ENCODE measurements at places on chromosomes 1 and 21. TPM values are rescaled to one million over a fixed set of nuclear protein-coding genes. Genes with fewer than 3 reads are reported as not detected.

DNA sequence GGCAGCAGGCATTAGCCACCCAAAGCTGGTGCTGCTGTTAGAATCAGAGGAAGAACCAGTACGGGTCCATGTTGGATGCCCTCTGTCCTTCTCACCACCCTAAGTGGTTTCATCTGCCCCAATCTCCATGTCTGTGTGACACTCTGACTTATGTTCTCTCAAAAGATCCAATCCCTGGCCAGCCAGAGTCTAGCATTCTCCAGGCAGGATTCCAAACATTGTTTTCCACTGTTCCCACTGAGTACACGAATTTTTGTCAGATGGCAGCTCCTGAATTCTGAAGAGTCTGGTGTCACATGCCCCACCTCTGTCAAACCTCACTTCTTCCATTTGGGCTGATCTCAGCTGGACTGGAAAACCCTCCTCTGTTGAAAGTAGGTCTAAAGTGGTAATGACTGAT lies 166.0 kb downstream of the DISC1 start:
- H3K36me3 ChIP-seq: no peaks in the 10 kb centered on the region
- no peaks in the 10 kb centered on the region for H3K4me1 ChIP-seq
- H3K27me3 ChIP-seq: no peaks in the 10 kb centered on the region
- no peak overlapping the region for H3K27ac ChIP-seq
- no peak for DNase-seq

- no peaks in the 10 kb centered on the region for H3K36me3 ChIP-seq
- no peak overlapping the region for H3K27ac ChIP-seq
- DNase-seq: no peak
- no peaks in the 10 kb centered on the region for H3K4me1 ChIP-seq
These were observed 63.4 kb upstream of the PDE4B start for GRCh38 chr1:65729259-65729658.

ZNF683 gene
- not detected for total RNA-seq

GRCh38 chr1:209086486-209087192 lies 496.9 kb upstream of the CAMK1G start:
- no peaks in the 10 kb centered on the region for H3K36me3 ChIP-seq
- no peaks in the 10 kb centered on the region for H3K4me1 ChIP-seq
- H3K27ac ChIP-seq: no peak overlapping the region
- H3K27me3 ChIP-seq: no peaks in the 10 kb centered on the region
- no peak for DNase-seq

DNA sequence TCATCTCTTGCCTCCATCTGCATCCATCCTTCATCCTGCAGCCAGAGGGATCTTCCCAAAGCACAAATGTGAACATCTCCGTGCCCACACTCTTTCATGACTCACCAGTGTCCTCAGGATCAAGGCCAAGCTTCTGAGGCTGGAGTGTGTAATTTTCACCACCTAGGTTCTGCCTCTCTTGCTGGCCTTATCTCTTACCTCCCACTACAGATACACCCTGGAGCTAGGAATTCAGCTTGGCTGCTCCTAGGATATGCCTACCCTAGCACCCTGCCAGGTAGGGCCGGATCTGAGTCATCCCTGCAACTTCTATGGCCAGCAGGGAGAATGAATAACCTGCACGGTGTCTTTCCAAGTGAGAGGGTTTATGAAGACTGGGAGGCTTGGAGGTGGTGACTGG lies 208.7 kb upstream of the CSF3R start:
- DNase-seq: no peak
- no peaks in the 10 kb centered on the region for H3K36me3 ChIP-seq
- H3K27ac ChIP-seq: no peak overlapping the region
- no peaks in the 10 kb centered on the region for H3K27me3 ChIP-seq

DNA sequence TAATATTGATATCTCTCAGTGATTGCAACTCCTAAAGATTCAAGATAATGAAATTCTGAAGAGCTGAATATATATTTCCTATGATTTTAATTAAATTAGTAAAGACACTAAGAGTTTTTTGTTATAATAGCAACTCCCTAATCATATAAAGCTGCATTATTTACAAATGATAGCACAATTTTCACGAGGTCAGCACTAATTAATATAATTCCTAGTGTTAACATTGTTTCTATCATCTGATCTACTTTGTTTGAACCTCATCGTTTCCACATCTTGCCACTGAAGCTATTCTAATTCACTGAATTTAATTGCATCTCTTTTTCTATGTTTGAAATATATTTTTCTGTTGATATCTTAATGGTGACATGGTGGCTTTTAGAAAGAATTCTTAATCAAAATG lies 279.1 kb upstream of the ADGRL4 start:
- H3K27ac ChIP-seq: no peak overlapping the region
- no peaks in the 10 kb centered on the region for H3K36me3 ChIP-seq

PLA2G2C gene
- not detected for total RNA-seq

DNA sequence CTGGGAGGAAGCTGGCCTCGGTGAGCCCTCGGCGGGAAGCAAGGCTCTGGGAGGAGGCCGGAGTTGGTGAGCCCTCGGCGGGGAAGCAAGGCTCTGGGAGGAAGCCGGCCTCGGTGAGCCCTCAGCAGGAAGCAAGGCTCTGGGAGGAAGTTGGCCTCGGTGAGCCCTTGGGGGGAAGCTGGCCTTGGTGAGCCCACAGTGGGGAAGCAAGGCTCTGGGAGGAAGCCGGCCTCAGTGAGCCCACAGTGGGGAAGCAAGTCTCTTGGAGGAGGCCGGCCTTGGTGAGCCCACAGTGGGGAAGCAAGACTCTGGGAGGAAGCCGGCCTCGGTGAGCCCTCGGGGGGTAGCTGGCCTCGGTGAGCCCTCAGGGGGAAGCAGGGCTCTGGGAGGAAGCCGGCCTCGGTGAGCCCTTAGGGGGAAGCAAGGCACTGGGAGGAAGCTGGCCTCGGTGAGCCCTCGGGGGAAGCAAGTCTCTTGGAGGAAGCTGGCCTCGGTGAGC lies 36.0 kb downstream of the KRTAP10-1 start:
- no peak for DNase-seq
- no peaks in the 10 kb centered on the region for H3K4me1 ChIP-seq
- H3K27me3 ChIP-seq: peaks cover 51% of the 10 kb centered on the region
- no peak overlapping the region for H3K27ac ChIP-seq
- no peak overlapping the region for H3K4me3 ChIP-seq
- H3K36me3 ChIP-seq: no peaks in the 10 kb centered on the region

LAMB3 gene
- total RNA-seq: 1.3 TPM

- no peaks in the 10 kb centered on the region for H3K4me1 ChIP-seq
- no peak for DNase-seq
- H3K27ac ChIP-seq: no peak overlapping the region
- H3K27me3 ChIP-seq: no peaks in the 10 kb centered on the region
These were observed 665.5 kb downstream of the USP25 start for GRCh38 chr21:16395285-16395684.

BGLAP gene
- not detected for total RNA-seq

DNA sequence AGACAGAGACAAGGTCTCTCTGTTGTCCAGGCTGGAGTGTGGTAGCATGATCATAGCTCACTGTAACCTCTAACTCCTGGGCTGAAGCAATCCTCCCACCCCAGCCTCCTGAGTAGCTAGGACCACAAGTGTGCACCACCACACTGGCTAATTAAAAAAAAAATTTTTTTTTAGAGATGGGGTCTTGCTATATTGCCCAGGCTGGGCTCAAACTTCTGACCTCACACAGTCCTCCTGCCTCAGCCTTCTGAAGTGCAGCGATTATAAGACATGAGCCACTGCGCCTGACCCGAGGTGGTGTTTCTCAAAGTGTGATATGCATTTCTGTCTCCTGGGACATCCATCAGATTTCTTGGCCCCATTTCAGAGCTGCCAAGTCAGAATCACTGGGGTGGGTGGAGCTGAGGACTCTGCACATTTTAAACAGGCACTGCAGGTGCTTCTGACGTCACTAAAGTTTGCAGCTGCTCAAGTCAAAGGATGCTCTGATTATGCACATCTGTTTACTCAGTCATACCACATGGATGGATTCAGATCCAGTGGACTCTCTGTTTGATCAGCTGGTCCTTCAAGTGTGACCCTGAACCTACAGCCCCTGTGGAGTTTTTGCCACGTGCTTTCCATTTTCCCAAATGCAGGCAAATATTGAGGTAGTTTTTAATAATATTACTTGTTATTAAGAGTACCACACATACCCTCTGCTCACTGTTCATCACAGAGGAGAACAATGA lies 21.4 kb downstream of the TGFB2 start:
- no peaks in the 10 kb centered on the region for H3K27me3 ChIP-seq
- H3K4me3 ChIP-seq: no peak overlapping the region
- H3K27ac ChIP-seq: no peak overlapping the region

GRCh38 chr21:36918291-36918690 lies 48.2 kb downstream of the HLCS start:
- H3K4me1 ChIP-seq: peaks cover 24% of the 10 kb centered on the region
- H3K36me3 ChIP-seq: no peaks in the 10 kb centered on the region
- no peaks in the 10 kb centered on the region for H3K27me3 ChIP-seq
- DNase-seq: no peak

DNA sequence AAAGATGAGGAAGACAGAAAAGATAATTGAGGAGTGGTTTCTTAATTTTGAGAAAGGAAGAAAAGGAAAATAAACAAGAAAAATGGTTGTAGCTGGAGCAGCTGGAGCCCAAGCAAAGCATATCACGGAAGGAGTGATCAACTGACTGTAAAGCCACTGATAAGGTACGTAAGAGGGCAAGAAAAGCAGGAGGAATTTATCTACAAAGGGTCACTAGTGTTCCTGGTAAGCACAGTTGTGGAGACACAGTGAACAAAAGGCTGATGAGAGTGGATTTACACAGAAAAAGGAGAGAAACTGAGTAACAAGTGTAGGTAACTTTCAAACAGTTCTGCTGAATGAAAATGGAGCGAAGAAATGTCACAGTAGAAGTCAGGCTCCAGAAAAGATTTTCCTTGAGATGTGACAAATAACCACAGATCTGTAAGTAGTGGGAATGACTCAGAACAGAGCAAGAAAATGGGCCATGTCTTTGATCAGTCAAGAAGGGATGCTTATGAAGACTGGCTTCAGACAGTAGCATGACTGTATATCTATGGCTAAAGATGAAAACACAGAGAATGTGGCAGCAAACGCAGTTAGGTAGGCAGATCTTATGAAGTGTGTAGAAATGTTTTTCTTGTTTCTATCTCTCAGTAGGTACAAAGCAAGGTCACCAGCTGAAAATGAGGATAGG lies 45.6 kb upstream of the RBM34 start:
- H3K27me3 ChIP-seq: no peaks in the 10 kb centered on the region
- H3K4me3 ChIP-seq: no peak overlapping the region
- no peak overlapping the region for H3K27ac ChIP-seq
- H3K4me1 ChIP-seq: no peaks in the 10 kb centered on the region
- DNase-seq: no peak

DNA sequence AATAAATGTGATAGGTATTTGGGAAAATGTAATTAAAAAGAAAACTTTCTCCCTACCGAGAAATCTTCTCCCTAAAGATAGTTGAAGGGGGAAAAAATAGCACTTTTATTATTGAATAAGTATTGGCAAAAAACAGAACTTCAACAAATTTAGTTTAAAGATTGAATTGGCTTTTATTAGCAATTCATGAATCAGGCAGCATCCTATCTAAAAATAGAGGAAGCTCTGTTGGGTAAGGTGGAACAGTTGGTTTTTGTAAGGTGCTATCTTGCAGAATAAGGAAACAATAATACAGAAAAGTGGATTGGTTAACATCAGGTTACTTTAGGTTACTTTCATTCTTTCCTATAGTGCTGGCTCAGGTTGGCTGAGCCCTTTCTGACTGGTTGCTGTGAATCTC lies 62.8 kb downstream of the FH start:
- no peak for DNase-seq
- no peak overlapping the region for H3K4me3 ChIP-seq
- no peaks in the 10 kb centered on the region for H3K36me3 ChIP-seq
- H3K4me1 ChIP-seq: no peaks in the 10 kb centered on the region
- no peaks in the 10 kb centered on the region for H3K27me3 ChIP-seq

GRCh38 chr1:181062836-181063428 lies 25.6 kb upstream of the IER5 start:
- no peaks in the 10 kb centered on the region for H3K27me3 ChIP-seq
- DNase-seq: peak; percentile 71
- peak overlapping the region; percentile 94 for H3K27ac ChIP-seq
- peaks cover 30% of the 10 kb centered on the region for H3K4me1 ChIP-seq
- H3K4me3 ChIP-seq: peak overlapping the region; percentile 54
- H3K36me3 ChIP-seq: no peaks in the 10 kb centered on the region

NPHS2 gene
- not detected for total RNA-seq

DNA sequence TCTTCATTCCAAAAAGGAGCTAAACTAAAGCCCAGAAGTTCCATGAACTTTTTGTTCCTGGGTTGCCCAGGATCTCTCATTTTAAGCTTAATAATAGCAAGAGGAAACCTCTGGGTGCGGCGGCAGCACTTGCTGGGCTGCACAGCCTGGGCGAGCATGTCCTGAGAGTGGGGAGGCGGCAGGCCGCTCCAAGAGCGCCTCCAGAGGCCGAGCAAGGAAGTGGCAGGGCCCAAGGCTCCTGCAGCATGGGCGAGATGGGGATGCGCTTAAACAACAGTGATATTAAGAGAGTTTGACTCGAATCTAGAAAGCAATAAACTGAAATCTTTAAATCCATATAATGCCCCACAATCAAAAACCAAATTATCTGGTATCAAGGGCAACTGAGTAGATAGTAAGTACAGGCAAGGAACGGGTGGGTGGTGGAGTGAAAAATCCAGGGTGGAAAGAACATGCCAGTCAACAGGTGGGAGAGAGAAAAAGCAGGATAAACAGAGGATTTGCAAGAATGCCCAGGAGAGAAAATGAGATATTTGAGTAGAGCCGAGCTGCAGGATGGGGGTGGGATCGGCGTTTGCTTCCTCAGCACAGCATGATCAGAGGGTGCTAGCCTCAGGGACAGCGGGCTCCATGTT lies 14.1 kb upstream of the TNR start:
- H3K27me3 ChIP-seq: no peaks in the 10 kb centered on the region
- H3K4me1 ChIP-seq: no peaks in the 10 kb centered on the region
- no peak for DNase-seq
- no peaks in the 10 kb centered on the region for H3K36me3 ChIP-seq
- H3K4me3 ChIP-seq: no peak overlapping the region

GRCh38 chr21:33916200-33916567 lies 580 bp upstream of the ATP5PO start:
- H3K36me3 ChIP-seq: peaks cover 24% of the 10 kb centered on the region
- H3K27ac ChIP-seq: peak overlapping the region; percentile 89
- no peak for DNase-seq
- H3K27me3 ChIP-seq: no peaks in the 10 kb centered on the region
- H3K4me1 ChIP-seq: peaks cover 20% of the 10 kb centered on the region

- H3K27me3 ChIP-seq: no peaks in the 10 kb centered on the region
- H3K27ac ChIP-seq: no peak overlapping the region
- H3K4me1 ChIP-seq: no peaks in the 10 kb centered on the region
- no peak overlapping the region for H3K4me3 ChIP-seq
These were observed 7.0 kb upstream of the IL23R start for GRCh38 chr1:67159233-67159632.

PGLYRP3 gene
- total RNA-seq: not detected

DNA sequence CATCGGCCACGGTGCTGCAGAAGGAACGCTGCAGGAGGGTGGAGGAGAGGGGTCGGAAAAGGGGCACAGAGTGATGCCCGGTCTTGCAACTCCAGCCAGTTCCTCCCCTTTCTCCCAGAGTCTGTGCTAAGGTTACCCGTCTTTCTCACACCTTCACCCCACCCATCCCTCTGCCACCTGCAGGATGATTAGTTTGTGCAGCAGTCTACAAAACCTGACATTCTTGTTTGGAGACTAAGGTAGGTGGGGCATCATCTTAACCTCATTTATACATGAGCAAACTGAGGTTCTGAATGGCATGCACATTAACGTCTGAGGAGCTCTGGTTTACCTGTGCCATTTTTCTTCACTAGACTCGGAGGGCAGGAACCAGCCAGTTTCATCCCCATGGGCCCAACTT lies 232.3 kb downstream of the GRIK3 start:
- H3K4me1 ChIP-seq: no peaks in the 10 kb centered on the region
- H3K27me3 ChIP-seq: no peaks in the 10 kb centered on the region
- no peaks in the 10 kb centered on the region for H3K36me3 ChIP-seq
- H3K4me3 ChIP-seq: no peak overlapping the region
